ENCODE measurements at places on chromosomes 3 and 15.

DNA sequence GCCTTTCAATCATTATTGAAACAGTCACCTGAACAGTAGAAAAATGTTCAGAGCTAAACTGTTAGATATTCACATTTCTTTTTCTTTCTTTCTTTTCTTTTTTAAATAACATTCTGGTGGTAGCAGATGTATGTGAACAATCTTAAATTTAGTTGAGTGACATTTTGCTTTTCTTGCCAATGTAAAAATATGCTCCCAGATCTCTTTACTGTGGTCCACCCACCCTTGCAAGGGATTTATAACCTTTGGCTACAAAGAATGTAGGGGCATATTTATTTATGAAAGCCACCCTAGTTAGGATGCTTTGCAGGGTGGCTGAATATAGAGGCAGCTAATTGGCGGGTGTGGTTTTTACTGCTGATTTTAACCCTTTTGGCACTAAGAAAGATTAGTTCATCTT, 473.9 kb downstream of the MFSD1 start:
- no peak for DNase-seq

- no peak for DNase-seq
These were observed 51.5 kb downstream of the MYO1E start for GRCh38 chr15:59321000-59321689.

DNA sequence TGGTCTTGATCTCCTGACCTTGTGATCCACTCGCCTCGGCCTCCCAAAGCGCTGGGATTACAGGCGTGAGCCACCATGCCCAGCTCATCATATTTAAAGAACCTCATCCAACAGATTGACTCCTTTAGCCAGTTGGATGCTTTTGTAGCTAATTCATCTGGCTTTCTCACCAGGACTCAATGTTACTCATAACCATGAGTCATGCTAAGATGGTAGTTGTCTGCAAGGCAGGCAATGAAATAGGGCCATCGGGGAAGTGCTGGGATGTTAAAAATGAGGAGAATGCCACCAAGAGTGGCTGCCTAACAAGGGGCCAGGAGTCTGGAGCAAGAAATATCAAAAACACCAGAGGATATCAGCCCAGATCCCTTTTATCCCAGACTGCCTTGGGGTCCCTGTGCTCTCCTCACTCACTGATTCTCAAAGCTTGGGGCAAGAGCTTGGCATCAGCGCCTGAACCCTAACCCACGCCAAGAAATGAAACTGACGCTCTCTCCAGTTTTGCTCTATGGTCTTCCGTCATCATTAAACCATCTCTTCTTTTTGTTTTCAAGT, 7.4 kb upstream of the PCOLCE2 start:
- peak; percentile 52 for DNase-seq

DNA sequence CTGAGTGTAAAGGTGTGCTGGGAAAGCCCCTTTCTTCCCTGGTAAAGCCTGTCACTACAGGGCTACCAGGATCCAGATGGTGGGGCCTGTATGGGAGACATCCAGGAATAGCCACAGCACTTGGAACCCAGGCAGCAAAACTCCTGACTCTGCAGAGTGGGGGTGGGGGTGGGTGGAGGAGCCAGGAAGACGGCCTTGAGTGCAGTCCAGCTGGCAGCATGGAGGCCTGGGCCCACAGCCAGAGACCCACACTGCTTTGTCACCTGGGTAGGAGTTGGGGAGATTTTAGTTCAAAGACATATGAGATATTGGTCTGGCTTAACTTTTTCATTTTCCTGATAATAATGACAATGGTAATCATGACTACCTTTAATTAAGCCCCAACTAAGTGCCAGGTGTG, 116.7 kb upstream of the MRPS22 start:
- no peak for DNase-seq

GRCh38 chr3:197471221-197472010, 84.4 kb downstream of the BDH1 start:
- DNase-seq = no peak

- DNase-seq = no peak
These were observed 177.1 kb upstream of the ARHGEF26 start for GRCh38 chr3:153944084-153944483.

- DNase-seq = no peak
These were observed 867.8 kb downstream of the SQOR start for GRCh38 chr15:46502667-46503066.

All from AG04449 (cell line).